CD4-positive, alpha-beta T cell treated with Interleukin-6 at 100 ng/mL for 8 hours (primary cell): ENCODE measurements at places on chromosomes 12 and 14.

DNA sequence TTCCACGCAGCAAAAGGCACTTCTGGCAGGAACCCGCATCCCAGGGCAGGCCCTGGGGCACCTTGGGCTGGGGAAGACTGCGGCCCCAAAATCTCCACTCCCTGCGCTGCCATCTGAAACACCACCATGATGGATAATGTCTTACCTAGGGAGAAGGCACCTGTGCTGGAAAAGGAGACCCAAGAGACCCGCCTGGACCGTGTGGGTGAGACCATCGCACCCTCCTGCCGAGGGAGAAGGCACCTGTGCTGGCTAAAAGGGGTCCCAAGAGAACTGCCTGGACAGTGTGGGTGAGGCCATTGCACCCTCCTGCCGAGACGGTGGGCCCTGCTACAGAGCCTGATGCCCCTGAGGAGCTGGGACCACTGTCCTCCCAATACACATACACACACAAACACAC, 24.8 kb upstream of the INF2 start:
- DNase-seq: no peak

- DNase-seq: no peak
Measured at GRCh38 chr12:1170411-1170810, 179.4 kb downstream of the ERC1 start.

DNA sequence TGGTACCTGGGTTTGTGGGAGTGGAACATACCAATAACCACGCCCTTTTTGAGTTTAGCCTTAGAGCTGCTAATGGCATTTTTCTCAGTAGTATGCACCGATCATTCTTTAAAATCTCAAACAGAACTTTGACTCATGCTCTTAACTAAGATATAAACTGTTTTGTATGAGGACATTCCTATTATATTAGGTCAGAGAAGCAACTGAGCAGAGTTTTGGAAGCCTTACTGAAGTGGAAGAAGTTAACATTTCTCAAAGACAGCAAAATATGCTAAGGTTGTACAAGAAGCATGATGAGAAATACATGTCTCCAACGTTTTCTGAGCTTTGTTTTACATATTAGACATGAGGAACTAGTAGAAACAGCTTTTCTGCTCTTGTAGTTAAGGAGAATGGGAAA, 819.2 kb downstream of the FSCB start:
- DNase-seq: no peak

GRCh38 chr12:49990273-49990672, 17.5 kb downstream of the AQP6 start:
- DNase-seq: no peak

DNA sequence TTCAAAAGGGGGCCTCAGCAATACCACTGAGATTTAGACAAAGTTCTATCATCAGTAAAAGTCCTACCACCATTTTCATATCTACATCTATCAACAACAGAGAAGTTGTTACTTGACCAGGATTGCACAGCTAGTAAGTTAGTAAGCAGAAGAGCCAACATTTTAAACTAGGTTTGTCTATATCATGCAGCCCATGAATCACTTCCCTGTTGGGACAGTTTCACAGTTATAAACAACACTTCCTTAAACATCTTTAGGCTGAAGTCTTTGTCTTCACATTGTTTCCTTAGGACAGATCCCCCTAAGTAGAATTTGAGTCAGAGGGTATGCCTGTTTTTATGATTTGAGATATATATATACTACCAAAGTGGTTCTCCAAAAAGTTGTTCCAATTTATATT, 68.5 kb downstream of the DAO start:
- DNase-seq: no peak

GRCh38 chr12:68904351-68904962, 28.5 kb downstream of the CPM start:
- no peak for DNase-seq
